Upper lobe of left lung (tissue), 6 donors: ENCODE measurements at places on chromosomes 2 and 18.

GRCh38 chr18:55351980-55352714 is 235.8 kb downstream of the TCF4 start:
- no peak for DNase-seq

- no peak for DNase-seq
Measured at GRCh38 chr18:49588971-49589370, 27.1 kb downstream of the LIPG start.

GRCh38 chr2:225353579-225354085 is 45.9 kb upstream of the NYAP2 start:
- no peak for DNase-seq

DNA sequence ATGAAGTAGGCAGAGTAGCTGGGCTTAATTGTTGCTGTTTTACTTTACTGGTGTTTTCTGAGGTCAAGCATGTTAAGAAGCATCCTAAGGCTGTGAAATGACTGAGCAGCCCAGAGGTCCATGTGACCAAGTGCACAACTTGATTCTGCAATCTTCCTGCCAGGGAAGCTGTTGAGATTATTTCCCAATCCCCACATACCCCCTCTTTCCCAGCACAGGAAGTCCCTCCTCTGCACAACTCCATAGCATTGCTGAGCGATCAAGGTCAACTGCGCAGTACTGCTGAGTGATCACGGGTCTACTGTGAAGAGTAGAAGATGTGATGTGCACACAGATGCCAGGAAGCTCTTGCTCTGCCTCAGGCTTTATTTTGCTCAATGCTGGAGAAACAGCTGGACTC is 105.8 kb downstream of the GALNT14 start:
- DNase-seq = no peak

- no peak for DNase-seq
Measured at GRCh38 chr2:65595630-65596029, 163.2 kb upstream of the SPRED2 start.

DNA sequence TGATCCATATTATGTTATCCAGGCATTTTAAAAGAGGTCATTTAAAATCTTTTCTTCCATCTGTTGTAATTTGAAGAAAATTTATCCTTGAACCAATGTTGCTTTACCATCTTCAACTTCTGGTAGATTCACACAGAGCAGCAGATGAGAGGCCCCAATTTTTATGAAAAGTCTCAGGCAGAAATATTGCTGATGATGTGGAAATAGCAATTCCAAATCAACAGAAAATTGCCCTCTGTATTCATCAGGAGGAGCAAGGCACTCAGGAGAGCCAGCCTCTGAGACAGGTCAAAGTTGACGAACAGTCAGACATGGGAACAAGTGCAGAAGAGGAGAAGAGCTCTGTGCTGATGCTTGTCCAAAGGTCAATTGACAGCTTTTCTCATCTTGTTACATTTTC is 444.9 kb downstream of the NCKAP5 start:
- DNase-seq = no peak

DNA sequence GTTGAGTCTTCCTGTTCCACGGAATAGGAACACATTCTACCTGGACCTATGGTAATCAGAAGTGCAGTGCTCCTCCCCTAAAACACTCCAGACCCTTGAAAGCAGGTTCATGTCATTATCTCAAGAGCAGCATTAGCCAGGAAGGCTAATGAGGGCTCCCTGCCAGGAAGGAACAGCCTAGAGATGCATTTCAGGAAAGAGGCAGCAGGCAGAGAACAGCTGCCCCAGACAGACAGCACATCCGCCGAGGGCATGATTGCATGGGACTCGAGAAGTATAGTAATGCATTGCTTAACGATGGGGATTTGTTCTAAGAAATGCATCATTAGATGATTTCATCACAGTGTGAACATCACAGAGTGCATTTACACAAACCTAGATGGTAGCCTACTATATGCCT is 171.5 kb downstream of the ALK start:
- peak; percentile 67 for DNase-seq

- no peak for DNase-seq
Measured at GRCh38 chr2:234958746-234959395, 7.1 kb downstream of the SH3BP4 start.
